Calu3 (cell line): ENCODE measurements at places on chromosomes 16 and 17.
A peak's percentile ranks its signal among the peaks of the same experiment; 100 is the strongest.

DNA sequence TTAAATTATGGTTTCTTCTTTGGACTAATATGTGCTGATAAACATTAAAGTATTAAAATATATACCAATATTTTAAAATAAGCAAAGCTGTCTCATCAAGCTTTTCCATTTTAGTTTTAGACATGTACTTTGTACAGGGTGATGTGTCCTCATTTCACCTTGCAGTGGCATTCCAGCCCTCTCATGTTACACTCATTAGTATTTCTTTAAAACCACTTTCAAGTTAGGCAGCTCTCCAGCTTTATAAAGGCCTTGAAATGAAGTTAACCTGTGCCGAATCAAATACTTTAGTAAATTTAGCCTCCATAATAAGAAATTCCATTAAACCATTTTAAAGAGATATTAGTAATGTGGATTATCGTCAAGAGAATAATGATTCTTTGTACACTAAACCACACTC lies 107.6 kb upstream of the HLF start:
- DNase-seq = no peak

- peak; percentile 75 for DNase-seq
Observed at GRCh38 chr17:55264645-55265298, at the start of gene HLF. Gene HLF (plus strand): TSS chr17:55264960. CDS start chr17:55265485, 525 bp downstream.

- DNase-seq = peak; percentile 48
Observed at GRCh38 chr17:50684612-50685333, 22.9 kb downstream of the ANKRD40 start.

DNA sequence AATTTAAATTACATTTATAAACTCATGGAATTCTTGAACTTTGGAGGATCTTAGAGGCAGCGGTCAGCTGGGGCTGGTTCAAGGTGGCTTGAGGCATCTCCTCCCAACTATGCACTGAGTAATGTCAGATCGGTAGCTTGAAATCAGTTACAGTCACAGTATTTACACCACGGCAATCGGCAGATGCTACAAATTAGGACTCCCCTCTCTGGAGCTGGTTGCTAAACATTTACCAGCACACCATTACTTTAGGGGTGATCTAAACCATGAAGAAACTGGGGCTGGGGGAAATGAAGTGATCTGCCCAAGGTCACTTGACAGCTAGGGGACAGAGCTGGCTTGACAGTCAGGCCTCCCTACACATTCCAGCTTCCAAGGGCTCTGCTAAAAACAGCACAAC lies 137.6 kb downstream of the IRX3 start:
- no peak for DNase-seq

GRCh38 chr16:51225878-51226277 lies 74.8 kb upstream of the SALL1 start:
- no peak for DNase-seq

- DNase-seq = no peak
Observed at GRCh38 chr17:81831563-81831956, 1.5 kb downstream of the MCRIP1 start.

DNA sequence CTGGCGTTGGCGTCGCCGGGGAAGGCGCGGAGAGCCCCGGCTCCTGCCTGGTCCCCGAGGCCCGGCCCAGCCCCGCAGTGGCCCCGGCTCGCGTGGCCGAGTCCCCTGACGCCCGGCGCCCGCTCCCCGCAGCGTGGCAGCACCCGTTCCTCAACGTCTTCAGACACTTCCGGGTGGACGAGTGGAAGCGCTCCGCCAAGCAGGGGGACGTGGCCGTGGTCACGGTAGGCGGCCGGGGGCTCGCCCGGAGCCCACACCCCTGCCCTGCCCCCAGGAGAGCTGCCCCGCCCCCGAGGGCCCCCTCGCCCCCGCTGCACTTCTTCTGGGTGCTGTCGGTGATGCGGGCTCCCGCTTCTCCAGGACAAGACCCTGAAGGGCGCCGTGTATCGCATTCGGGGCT lies 466 bp downstream of the WDR90 start:
- no peak for DNase-seq

GRCh38 chr17:10205549-10206185 lies 7.3 kb upstream of the GAS7 start:
- DNase-seq = no peak

DNA sequence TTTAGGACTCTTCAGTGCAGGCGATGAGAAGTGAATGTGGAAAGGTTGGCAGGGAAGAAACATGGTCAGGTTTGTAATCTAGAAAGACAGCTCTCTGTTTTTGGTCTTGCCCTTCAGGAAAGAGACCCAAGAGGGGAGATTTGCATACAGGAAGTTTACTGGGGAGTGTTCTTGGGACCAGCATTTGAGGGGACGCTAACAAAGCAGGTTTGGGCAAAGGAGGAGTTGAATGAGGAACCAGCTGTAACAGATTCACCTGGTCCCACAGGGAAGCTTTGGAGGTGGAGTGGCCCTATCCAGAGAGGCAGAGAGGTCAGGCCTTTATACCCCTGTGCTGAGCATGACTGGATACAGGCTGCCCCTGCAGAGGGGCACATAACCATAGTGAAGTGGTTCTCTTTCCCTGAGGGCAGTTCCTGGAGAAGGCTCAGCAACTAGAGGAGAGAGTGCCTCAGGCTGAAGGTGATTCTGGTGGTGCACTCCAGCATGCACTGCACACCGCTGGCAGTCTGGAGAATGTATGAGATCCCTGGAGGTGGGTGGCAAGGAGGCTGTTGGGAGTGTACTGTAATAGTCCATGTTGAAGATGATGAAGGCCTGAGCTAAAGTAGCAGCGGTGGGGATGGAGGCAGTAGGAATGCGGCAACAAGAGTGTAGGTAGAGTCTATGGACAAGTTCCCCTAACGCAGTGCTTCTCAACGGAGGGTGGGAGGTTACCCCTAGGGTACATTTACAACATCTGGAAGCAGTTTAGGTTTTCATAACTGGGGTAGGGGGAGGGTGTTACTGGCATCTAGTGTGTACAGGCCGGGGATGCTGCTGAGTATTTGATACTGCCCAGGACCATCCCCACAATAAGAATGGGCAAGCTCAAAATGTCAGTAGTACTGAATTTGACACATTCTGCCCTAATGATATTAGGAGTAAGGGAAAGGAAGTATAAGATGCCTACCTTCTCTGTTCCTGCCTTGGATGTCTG lies 37.2 kb downstream of the MAP2K6 start:
- no peak for DNase-seq

- DNase-seq = no peak
Observed at GRCh38 chr17:27993161-27993695, 49.2 kb upstream of the NLK start.

- DNase-seq = no peak
Observed at GRCh38 chr17:418421-418751, 65.8 kb upstream of the RPH3AL start.

DNA sequence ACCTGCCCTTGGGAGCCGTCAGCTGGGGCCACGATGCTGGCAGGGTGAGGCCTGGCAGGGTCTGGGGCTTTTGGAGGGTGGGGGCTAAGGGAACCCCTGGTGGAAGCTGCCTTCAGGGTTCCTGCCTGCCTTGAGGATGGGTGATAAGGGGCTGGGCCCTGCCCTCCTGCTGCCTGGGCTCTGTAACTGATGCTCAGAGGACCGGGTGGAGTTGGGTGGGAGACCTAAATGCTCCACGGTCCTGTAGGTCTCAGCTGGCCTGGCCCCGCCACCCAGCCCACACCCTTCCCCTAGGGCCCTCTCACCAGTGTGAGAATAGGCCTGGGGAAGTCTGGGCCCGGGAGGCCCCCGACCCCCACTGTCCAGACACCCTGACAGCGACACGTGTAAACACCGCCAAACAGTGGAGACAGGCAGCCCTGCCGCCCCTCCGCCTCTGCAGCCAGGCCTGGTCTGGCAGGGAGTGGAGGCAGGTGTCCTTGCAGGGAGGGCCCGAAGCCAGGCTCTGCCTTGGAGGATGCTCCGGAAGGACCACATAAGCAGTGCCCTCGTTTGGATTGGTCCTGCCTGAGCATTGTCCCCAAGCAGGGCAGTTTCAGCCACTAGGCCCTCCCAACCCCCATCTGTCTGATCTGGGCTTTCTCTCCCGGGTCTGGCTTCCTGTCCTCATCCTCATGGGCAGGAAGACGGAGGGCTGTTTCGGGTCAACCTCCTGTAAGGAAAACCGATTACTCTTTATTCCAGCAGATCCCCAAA lies 6.5 kb upstream of the BAHCC1 start:
- no peak for DNase-seq

DNA sequence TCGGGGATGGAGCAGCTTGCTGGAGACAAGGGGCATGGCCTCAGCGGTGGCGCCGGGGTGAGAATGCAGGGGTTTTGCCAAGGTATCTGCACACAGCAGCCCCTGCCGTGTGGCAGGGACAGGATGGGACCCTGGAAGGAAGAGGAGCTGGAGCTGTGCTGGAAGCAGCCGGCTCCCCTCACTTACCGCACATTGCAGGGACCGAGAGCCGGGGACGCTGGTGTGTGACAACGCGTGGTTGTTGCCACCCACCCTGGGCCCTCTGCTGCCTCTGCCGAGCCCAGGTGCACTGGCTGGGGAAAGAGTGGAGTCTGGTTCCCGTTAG lies 3.0 kb downstream of the NUBP2 start:
- no peak for DNase-seq

DNA sequence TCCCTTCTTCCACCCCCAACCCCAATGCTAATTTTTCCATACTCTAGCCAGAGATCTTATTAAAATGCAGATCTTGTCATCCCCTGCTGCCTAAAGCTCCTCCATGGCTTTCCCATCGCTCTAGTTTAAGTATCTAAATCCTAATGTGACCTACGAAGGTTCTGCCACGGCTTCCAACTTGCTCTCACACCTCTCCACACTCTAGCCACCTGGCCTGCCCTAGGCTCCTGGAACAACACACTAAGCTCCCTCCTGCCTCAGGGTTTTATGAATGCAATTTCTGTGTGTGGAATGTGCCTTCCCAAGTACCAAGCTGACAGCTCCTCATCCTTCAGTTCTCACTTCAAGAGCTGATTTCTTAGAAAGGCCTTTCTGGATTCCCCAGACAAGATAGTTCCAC lies 16.6 kb downstream of the NXPH3 start:
- no peak for DNase-seq

- no peak for DNase-seq
Observed at GRCh38 chr17:12722282-12722681, 56.6 kb downstream of the MYOCD start.

DNA sequence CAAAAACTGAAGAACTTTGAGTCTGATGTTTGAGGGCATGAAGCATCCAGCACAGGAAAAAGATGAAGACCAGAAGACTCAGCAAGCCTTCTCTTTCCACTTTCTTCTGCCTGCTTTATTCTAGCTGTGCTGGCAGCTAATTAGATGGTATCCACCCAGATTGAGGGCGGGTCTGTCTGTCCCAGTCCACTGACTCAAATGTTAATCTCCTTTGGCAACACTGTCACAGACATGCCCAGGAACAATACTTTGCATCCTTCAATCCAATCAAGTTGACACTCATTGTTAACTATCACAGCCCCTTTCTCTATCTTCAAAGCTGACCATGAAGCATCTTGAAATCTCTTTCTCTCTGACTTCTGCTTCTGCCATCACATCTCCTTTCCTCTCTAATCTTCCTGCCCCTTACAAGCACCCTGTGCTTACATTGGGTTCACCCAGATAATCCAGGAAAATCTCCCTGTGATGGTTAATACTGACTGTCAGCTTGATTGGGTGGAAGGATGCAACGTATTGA lies 115.9 kb upstream of the CDH13 start:
- DNase-seq = no peak

DNA sequence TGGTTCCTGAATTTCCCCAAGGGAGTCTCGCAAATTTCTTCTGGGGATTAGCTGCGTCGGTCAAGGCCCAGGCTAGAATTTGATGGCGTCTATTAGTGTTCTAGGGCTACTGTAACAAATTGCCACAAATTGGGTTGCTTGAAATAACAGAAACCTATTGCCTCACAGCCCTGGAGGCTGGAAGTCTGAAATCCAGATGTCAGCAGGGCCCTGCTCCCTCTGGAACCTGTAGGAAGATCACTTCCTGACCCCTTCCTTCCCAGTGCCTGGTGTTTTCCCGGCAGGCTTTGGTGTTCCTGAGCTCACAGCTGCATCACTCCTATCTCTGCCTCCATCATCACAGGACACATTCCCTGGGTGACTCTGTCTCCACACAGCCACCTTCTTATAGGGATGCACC lies 24.4 kb downstream of the DHRS7C start:
- no peak for DNase-seq

GRCh38 chr17:49634485-49634860 lies 43.4 kb downstream of the SPOP start:
- no peak for DNase-seq

- no peak for DNase-seq
Observed at GRCh38 chr16:72797621-72798020, 250.3 kb downstream of the ZFHX3 start.

DNA sequence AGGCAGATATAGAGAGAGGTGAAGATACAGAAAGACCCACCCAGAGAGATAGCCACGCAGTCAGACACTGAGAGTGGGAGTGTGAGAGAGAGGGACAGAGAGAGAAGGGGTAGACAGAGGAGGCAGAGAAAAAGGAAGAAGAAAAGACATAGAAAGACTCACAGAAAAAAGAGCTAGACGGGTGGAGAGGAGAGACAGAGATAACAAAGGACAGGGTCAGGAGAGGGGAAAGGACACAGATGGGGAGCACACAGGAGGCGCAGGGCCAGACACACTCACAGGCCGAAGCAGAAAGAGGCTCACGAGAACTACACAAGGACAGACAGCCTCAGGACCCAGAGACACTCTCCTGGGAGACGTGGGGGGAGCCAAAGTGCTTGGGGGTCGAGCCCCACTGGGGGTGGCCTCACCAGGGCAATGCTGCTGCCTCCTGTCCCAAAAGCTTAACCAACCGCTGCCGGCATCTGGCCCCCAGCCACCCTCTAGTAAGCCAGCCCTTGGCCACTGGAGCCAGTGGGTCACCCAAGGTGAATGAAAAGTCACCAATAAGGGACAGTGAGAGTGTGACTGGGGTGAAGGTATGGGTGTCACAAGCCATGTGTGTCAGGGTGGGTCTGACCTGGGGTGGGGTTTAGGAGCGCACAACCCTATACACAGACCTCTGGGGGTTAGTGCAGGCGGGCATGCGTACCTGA lies 3.8 kb downstream of the ZNF385C start:
- DNase-seq = no peak

DNA sequence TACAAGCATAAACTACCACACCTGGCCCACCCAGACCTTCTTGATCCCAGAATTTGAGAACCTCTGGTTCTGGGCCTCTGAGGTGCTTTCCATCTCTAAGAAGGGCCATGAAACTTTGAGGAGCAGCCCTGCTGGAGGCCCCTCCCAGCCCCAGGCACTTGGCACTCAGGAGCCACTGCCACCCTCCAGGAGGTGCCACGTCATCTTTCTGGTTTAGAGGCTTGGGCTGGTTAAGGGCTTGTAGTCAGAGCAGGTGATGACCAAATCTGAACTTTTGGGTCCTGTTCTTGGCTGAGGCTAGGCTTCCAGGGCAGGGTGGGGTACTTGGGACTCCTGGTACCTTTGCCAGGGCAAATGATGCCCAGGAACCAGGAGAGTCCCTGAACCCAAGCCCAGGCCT lies 13.8 kb upstream of the DLX4 start:
- DNase-seq = no peak

DNA sequence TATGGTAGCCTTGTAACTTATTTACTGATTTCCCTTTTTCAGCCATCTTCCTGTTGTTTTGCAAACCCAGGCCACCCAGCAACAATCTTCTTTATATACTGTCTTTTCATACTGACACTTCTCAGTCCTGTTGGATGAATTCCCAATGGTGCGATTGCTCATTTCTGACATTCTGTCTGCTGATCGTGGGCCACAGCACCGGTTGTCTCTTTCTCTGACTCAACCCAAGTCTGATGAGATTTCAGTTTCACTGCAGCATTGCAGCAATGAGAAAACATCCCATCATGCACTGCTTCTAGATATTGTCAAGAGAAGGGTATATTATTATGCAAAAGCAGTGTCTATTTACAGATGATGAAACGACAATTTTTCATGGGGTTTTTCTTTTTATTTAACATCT lies 349.2 kb upstream of the HSBP1 start:
- DNase-seq = no peak
